ENCODE measurements at places on chromosomes 16 and 17.
A peak's percentile ranks its signal among the peaks of the same experiment; 100 is the strongest.

DNA sequence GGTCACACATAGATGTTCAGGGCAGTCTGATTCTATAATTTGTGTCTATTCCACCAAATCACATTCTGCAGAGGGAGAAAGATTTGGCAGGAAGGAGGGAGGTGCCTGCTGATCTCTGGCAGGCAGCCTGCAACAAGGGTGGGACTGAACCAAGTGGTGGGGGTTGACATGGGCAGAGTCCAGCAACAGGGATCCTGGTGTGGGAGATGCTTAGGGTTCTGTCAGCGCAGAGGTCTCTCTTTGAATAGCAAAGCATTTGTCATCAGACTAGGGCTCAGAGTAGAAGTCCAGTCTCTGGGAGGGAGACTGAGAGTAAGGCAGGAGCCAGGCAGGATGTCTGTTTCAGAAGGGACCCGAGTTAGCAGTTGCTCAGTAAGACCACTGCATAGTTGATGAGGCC is 94.6 kb downstream of the UTP18 start:
- DNase-seq: no peak

DNA sequence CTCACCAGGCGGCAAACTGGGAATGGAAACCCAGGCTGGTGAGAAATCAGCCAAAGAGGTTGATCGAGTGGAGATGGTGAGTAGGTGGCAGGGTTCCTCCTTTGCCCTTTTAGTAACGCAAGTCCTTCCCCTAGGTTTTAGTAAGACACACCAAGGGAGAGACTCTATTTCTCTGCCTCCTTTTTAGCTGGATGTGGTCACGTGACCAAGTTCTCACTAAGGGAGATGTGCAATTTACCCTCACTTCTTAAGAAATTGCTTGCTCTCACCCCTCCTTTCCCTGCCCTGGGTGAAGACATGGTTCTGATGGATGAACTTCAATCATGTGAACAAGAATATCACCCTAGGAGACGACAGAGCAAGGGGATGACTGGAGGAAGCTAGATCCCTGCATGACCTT is 99.8 kb upstream of the FOXF1 start:
- DNase-seq: no peak

GRCh38 chr16:87416826-87417527 is 24.8 kb downstream of the MAP1LC3B start:
- peak; percentile 70 for DNase-seq

- DNase-seq: peak; percentile 37
These were observed 25.7 kb downstream of the MINK1 start for GRCh38 chr17:4858882-4859260.

DNA sequence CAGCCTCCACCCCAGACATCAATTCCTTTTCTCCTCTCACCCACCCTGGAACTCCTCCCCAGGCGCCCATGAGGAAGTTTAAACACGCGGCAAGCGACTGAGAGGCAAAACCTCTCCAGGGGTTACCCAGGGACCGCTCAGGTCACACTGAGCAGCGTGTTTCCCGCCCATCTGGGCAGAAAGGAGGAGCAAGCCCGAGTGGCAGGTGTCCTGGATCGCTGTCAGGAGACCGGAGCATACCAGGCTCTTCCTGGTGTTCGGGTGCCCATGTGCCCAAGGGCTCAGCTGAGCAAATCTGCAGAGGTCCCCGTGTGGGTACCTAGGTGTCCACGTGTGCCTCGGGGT is 491 bp downstream of the SLC25A19 start:
- DNase-seq: no peak

DNA sequence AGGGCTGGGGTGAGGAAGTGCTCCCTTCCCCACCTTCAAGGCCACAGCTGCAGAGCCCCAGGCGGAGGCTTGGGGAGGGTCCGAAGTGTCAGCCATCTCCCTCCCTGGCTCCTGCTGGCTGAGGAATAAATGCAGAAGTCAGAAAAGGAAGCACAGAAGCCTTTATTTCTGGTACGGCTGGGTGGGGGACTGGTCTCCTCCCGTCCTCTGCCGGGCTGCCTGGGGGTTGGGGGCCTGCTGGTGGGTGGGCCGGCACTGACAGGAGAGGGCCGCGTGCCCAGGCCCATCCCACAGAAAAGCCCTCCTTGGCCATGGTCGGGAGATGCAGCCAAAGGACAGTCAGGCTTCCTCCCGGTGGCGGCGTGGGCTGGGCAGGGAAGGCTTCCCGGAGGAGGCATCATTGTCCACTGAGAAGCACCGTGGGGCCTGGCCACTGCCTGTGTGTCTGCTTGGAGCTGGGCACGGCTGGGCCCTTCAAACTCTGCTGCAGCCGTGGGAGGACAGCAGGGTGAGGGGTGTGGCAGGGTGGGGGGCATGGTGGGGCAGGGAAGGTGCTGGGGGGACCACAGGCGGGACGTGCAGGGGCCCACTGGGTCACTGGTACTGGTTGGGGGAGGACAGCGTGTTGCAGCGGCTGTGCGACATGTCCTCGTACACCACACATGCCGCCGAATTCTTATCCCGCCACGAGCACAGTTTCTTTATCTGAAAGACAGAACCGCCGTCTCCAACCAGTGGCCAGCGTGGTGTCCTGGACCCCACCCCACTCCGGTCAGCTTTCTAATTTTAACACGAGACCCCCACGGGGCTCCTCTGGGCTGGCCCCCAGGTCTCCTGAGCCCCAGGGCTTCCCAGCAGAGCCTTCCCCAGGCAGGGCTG is 2.4 kb downstream of the CD7 start:
- DNase-seq: no peak

DNA sequence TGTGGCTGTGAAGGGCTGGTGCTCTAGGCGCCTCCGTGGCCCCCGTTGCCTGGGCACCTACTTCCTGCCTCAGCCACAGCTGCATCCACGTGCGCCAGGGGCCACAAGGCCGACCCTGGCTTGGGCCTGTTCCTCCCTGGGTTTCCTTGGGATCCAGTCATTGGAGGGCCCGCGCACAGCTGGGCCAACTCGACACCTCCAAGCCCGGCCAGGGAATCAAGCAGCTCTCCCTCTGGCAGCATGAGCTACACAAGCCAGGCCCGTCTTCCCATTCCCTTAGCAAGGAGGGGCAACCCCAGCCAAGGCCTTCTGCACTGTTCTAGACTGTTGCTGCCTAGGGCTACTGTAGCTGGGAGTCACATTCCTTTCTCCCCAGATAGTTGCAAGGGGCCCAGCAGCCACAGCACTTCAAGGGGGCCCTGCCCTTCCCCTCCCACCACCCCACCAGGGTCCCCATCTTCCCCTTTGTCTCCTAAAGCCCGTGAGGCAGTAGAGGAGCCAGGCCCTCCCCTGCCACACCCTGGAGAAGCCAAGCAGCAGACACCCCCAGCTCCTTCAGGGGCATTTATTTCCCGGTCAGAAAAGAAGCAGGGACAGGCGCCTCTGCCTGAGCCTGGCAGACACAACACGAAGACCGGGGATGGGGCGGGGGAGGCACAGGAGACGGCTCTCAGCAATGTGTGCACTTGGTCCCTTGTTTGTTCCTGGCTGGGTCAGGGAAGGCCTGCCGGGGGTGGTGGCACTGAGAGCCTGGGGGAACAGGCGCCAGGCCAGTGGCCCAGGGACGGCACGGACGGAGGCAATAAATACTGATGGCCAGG is 3.8 kb downstream of the ARHGDIA start:
- DNase-seq: no peak

- no peak for DNase-seq
These were observed 6.2 kb downstream of the LLGL2 start for GRCh38 chr17:75531721-75532072.

DNA sequence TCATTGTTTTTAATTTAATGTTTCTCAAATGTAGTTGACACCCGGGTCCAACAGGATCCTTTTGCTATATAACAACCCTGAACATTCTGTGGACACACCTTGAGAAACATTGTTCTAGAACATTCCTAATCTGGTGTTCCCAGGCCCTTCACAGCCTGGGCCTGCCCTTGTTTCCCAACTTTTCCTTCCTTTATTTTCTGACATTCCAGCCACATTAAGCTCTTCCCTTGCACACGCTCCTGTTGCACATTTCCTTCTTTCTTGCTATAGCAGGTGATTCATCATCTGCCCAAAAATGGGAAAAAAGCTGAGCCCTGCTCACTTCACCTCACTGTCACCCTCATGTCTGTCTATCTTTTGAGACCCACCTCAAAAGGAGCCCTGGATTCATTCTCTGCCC is 67.9 kb upstream of the MARCHF10 start:
- no peak for DNase-seq

DNA sequence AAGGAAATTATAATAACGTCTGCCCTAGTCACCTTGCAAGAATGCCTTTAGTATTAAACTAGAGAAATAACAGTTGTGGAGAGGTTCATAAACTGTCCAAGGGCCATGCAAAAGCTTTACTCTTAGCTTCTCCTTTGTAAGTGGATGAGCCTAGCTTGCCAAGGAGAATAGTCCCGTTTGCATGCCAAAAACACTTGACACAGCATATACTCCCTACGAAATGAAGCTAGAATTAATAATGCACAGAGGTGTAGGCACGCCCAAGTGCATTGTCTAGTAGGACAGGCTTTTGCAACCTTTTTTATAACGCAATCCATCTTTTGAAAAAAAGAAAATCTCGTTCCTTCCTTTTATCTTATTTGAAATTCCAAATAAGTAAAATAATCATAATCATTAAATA is 12.8 kb upstream of the CDRT4 start:
- DNase-seq: no peak

DNA sequence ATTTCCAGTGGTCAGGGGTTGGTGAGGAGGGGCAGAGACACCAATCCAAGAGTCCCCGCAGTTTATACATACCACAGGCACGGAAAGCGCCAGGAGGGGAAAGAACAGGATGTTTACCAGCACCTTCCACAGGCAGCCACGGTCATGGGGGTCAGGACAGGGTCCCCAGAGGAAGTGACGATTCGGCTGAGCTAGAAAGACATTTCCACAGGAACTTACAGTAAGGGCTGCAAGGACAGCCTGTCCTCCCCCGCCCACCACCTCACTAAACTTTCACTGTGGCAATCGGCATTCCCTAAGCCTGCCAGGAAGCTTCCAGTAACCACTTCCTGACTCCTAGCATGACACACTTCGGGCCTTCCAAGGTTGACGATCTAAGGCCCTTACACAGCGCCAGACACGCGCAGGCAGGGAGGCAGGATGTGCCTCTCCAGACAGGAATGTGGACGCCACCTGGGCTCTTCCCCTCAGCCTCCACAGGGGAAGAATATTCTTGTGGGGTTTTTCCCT is 1.2 kb upstream of the MT2A start:
- peak; percentile 97 for DNase-seq

GRCh38 chr17:52696362-52696761 is 537.8 kb upstream of the CA10 start:
- DNase-seq: no peak

DNA sequence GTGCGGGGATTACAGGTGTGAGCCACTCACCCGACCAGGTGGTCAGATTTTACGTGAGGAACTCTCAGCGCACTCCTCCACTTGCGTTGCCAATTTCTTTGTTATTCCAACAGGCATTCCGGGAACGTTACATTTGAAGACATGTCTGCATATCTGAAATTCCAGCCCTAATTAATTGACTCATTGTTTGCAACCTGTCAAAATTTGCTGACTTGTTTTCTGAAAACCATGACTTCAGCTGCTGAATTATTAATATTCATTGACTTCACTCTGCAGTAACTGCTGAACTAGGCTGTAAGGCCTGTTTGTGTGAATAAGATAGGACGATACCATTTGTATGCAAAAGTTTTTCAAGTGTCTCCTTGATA is 16.6 kb downstream of the G6PC1 start:
- DNase-seq: no peak

GRCh38 chr16:58205276-58206036 is 7.5 kb upstream of the CSNK2A2 start:
- DNase-seq: no peak

DNA sequence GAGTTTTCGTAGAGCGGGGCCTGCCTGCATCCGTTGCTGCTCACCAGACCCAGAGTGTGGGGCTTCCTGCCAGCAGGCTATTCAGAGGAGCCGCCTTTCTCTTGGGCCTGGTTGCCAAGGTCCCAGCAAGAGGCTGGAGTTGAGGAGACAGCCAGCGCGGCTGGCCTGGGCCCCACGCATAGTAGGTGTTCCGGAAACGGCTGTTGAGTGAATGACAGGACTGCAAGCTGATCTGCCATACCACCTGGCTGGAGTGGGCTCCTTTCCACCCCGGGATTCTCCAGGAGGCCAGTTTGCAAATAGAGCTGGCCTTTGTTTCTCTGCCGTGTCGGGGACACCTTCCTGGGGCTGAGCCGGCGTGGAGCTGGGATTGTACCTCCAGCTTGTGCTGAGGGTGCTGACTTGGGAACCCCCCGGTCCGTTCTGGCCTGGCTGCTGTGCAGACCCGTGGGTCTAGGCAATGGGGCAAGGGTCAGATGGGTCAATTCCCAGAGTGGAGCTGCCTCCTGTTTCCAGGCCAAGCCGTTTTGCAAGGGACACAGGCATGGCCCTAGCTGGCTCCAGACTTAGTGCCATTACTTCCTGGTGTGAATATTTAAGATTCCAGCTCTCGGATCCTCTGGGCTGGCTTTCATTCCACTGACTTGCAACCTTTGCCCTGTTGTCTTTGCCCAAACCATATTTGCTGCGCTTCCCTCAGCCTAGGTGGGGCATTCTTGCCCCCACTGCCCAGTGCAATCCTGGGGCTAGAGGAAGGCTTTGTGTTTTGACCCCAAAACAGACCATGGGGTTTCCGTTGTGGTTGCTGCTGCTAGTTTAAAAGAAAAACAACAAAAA is 68.8 kb downstream of the CMIP start:
- DNase-seq: peak; percentile 52

DNA sequence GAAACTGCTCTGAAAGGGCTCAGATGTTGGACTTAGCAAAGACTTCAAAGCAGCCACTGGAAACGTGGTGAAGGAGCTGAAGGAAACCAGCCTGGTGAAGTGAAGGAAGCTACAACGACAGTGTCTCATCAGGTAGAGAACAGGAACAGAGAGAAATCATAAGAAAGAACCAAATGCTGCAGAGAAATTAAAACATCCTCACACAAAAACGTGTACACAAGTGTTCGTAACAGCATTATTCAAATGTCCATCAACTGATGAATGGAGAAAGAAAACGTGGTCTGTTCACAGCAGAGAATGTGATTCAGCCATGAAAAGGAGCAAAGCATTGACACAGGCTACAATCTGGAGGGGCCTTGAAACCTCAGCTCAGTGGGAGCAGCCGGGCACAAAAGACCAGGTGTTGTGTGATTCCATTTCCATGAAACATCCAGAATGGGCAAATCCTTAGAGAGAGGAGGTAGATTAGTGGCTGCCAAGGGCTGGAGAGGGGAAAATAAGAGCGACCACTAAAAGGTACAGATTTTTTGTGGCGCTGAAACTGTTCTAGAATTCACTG is 26.9 kb downstream of the IFT140 start:
- DNase-seq: no peak

- DNase-seq: no peak
These were observed 52.2 kb downstream of the DNAH17 start for GRCh38 chr17:78524870-78525510.

DNA sequence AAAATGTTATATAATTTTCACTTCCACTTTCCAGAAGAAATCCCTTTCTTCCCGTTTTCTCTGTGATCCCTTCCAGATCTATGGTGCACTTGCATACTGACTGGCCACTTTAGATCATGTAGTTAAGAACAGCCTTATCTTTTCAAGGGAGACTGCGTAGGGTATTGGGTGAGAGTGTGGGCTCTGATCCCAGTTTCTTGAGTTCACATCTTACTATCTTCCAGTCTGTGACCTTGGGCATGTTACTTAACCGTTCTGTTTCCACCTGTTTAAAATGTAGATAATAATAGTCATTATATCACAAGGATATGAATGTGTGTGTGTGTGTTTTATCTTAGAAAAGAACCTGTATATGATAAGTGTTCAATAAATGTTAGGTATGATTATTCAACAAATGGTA is 83.7 kb downstream of the TANGO6 start:
- DNase-seq: no peak

GRCh38 chr16:69253870-69254341 is 57.2 kb upstream of the VPS4A start:
- DNase-seq: no peak

- DNase-seq: no peak
These were observed 119.1 kb upstream of the SMURF2 start for GRCh38 chr17:64781014-64781756.
